Brain (organoid and tissue), 16 donors: ENCODE measurements at places on chromosomes 6 and 20.

DNA sequence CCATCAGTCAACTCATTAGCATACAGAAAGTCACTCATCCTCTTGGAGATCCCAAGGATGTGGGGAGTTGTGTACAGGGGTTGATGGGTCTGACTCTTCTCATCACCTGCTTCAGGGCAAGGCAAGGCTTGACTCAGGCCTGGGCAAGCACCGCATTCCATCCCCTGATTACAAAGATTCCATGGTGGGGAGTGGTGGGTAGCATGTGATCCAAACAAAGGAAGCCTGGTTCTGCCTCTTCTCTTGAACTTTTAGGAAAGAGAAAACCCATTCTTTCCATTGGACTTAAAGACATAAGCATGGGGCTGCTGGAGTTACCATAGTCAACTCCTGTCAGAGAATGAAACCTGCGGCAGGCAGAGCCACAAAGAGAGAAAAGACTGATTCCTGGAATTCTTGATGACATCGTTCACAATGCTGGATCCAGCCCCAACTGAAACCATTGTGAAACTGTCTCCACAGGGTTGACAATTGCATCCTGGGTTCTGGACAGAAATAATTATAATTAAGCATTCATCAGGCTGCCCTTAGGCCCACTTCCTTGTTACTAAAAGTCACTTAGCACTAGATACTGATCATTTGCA, 235.8 kb upstream of the KCNG1 start:
- DNase-seq: no peak

GRCh38 chr6:132932588-132932987, 118.2 kb downstream of the RPS12 start:
- DNase-seq: no peak

DNA sequence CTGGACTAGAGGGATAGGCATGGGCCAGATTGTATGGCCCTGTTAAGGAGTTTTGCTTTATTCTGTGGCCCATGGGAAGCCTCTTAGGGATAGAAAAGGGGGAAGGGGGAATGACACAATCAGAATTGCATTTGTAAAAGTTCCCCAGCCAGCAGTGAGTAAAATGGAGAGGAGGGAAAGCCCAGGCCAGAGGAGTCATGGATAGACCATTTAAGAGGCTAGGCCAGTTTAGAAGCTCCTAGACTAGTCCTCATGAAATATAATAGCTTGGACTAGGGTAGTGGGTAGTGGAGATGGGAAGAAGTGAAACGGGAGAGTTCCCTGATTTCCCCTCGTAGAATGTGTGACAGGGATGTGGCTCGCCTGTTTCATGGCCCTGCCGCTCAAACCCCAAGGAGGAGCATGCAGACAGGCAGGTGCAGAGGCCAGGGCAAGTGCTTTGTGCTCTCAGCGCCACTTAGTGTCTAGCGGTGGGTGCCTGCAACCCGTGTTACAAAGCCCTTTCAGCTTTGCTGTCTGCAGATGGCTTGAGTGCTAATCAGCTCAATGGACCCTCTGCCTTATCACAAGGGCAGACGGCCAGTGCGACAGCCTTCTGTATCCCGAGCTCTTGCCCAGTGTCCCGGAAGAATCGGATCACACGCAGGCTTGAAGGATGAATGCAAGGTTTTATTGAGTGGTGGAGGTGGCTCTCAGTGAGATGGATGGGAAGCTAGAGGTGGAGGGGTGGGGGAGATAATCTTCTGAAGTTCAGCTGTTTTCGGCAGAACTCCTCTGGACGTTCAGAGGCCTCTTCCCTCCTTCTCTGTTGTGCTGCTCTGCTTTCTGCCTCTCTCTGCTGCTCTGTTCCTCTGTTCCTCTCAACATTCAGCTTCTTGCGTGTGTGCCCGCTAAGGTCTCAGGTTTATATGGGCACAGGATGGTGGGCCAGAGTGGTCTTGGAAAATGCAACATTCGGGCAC, 141.1 kb downstream of the CEP57L1 start:
- peak; percentile 43 for DNase-seq

GRCh38 chr6:106113256-106113959, 27.3 kb downstream of the PRDM1 start:
- no peak for DNase-seq
